ENCODE measurements at places on chromosomes 7 and 10. TPM values are rescaled to one million over a fixed set of nuclear protein-coding genes. Genes with fewer than 3 reads are reported as not detected.

DNA sequence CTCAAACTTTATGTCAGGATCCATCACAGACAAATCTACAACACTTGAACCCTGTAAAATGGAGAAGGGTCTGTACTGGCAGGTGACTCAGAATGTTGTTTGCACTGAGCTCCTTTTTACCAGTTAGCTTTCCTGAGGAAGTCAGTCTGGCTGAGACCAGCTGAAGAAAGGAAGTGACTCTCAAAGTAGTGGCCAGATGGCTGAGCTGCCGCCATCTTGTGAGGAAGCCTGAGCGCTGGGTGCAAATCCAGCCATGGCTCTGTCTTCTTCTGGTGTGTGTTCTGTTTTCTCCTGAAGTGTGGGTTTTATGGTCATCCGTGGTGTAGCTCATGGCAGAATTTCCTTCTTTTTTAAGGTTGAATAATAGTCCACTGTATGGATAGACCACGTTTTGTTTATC is 25.5 kb upstream of the ECHDC3 start:
- H3K27ac ChIP-seq: no peak overlapping the region
- no peaks in the 10 kb centered on the region for H3K36me3 ChIP-seq
- peaks cover 7% of the 10 kb centered on the region for H3K4me1 ChIP-seq
- DNase-seq: no peak

- DNase-seq: peak; percentile 88
- no peaks in the 10 kb centered on the region for H3K27me3 ChIP-seq
- H3K4me3 ChIP-seq: peak overlapping the region; percentile 55
- H3K27ac ChIP-seq: peak overlapping the region; percentile 93
- peaks cover 95% of the 10 kb centered on the region for H3K4me1 ChIP-seq
- H3K36me3 ChIP-seq: peaks cover 37% of the 10 kb centered on the region
These were observed 61.0 kb downstream of the NRP1 start for GRCh38 chr10:33273295-33274002.

- no peak overlapping the region for H3K27ac ChIP-seq
- peaks cover 7% of the 10 kb centered on the region for H3K27me3 ChIP-seq
- DNase-seq: no peak
- H3K4me1 ChIP-seq: no peaks in the 10 kb centered on the region
- no peaks in the 10 kb centered on the region for H3K36me3 ChIP-seq
- no peak overlapping the region for H3K4me3 ChIP-seq
These were observed 57.2 kb upstream of the ELN start for GRCh38 chr7:73970801-73971229.

GRCh38 chr7:68718097-68718551 is 880.2 kb upstream of the AUTS2 start:
- DNase-seq: no peak
- H3K36me3 ChIP-seq: no peaks in the 10 kb centered on the region
- H3K27ac ChIP-seq: no peak overlapping the region
- no peak overlapping the region for H3K4me3 ChIP-seq
- H3K27me3 ChIP-seq: peaks cover 5% of the 10 kb centered on the region

DNA sequence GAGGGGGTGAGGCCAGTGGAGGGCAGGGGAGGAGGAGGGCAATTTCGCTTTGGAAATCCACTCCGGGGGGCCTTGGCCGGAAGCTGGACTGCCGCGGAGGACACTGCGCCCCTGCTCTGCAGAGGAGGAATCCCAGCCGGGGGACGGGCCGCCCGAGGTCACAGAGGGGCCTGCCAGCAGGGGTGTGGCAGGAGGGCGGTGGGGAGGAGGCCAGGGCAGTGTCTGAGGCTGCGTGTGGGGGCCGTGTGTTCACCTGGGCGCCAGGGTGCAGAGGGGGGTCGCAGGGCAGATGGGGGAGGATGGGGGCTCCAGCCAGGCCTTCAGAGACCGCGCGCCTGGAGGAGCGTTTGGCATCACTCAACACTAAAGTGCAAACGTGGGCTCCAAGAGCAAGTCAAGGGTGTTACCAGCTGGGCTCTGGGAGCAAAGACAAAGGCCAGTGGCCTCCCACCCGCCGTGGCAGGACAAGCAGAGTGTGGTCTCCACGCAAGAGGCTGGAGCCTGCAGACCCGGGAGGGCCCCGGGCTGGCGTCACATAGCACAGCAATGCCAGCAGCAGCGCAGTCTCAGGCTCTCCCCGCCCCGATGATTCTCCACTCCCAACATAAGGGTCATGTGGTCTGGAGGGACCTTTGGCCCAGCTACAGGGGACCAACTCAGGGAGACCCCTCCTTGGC is 45.3 kb upstream of the DNAJB6 start:
- H3K4me3 ChIP-seq: no peak overlapping the region
- H3K27me3 ChIP-seq: peaks cover 43% of the 10 kb centered on the region
- no peaks in the 10 kb centered on the region for H3K4me1 ChIP-seq
- H3K36me3 ChIP-seq: no peaks in the 10 kb centered on the region
- no peak for DNase-seq

DNA sequence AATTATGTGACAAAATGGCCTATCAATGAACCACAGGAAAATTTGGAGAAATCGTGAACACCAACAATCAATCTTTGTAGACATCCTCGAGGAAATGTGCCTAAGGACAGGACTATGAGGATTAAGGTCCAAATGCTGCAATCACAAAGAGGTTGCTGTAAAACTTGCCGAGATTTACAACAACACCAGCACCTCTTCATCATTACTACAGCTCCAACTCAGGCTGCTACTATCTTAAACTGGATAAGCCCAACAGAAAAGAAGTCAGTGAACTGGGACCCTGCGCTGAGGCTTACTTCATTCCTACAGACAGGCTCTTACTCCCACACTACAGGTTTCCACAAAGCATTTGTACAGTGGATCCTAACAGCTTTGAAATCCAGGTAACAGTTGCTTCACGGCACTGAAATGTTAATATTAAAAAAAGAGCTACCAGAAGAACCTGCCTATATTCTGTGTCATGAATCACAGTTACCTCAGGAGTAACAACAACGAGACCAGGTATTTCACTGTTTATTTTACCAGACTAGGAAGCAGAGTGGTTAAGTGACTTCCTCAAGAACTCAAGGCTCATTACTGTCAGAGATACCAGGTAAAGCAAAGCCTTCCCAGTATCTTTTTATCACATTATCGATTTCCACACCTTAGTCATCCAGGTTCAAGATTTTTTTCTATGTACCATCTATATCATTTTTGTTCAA is 23.9 kb downstream of the CACUL1 start:
- peaks cover 5% of the 10 kb centered on the region for H3K36me3 ChIP-seq
- H3K27ac ChIP-seq: no peak overlapping the region
- no peak overlapping the region for H3K4me3 ChIP-seq
- H3K27me3 ChIP-seq: no peaks in the 10 kb centered on the region
- no peak for DNase-seq

DNA sequence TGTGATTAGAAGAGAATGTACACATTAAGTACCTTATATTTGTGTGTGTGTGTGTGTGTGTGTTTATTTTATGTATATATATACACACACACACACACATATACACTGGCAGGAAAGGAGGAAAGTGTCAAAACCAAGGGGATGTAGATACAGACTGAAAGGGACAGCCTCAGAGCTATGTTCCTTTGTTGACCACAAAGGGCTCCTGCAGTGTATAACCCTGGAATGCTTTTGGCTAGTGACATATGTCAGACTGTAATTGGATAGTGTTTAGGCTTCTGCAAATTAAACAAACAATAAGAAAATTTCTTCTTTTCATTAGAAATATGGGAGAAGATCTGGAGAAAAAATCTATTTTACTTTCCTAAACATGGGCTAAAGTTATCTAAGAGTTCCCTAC is 15.9 kb downstream of the GBF1 start:
- peaks cover 42% of the 10 kb centered on the region for H3K36me3 ChIP-seq
- no peak overlapping the region for H3K4me3 ChIP-seq
- no peak for DNase-seq
- H3K27me3 ChIP-seq: no peaks in the 10 kb centered on the region

DNA sequence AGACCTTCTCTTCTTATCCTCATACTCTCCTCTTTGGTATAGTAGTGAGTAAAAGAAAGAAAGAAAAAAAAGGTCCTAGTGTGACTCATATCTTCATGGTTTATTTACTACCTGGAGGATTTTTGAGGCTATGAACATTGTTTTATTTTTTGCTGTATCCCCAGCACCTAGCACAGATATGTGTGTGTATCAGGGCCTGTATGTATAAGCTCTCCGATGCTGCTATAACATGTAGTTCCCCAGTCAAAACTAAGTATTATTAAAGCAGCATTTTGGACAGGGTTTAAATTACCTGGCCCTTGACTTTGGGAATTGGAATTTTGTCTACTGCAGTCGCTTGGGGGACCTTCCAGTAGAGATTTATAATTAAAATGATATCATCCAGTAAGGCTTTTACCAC is 46.3 kb downstream of the PYROXD2 start:
- H3K36me3 ChIP-seq: no peaks in the 10 kb centered on the region
- peaks cover 4% of the 10 kb centered on the region for H3K27me3 ChIP-seq
- no peak overlapping the region for H3K4me3 ChIP-seq
- no peak for DNase-seq
- no peak overlapping the region for H3K27ac ChIP-seq

DNA sequence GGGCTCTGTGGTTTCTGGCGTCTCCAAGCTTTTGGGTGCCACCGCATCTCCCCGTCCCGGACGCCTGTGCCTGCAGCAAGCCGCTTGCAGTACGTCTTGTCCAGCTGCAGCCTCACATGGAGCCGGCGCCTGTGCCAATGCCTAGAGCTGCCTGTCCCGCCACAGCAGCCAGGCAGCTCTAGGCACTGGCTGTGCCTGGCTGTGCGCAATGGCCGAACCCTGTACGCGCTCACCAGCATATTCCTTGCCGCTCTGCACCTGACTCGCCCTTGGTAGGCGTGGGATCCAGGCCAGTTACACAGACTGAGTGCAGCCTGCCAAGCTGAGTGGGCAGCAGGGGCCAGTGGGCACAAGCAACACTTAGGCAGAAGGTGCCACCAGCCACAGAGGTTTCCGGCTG is 381.2 kb upstream of the SORCS1 start:
- no peak overlapping the region for H3K27ac ChIP-seq
- no peaks in the 10 kb centered on the region for H3K36me3 ChIP-seq
- no peaks in the 10 kb centered on the region for H3K27me3 ChIP-seq
- no peak for DNase-seq
- H3K4me1 ChIP-seq: no peaks in the 10 kb centered on the region

DNA sequence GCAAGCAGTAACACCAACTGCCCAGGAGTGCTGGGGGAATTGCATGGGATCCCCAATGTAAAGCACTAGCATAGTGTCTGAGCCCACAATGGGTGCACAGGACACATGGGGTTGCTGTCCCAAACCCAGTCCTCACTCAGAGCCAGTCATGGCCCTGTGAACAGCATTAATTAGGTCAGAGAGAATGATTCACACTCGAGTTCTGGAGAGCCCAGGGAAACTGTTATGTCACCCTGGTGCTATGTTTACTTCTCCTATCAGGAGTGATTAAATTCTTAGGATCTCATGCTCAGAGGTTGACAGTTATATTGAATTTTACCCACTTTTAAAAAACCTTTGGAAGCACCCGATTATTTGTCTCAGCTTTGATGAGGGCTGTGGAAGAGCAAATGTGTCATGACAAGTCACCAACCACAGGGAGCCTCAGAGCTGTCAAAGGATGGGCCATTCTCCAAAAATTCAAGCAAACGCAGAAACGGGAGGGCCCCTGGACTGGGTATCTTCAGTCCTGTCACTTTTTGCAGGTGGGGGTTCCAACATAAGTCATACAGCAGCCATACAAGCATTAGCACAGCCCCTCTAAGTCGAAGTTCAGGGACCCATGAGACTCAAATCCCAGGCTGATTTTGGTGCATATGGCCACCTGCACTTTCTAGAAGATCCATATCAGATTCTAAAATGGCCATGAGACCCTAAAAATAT is 1.3 kb upstream of the RASSF4 start:
- H3K27me3 ChIP-seq: no peaks in the 10 kb centered on the region
- DNase-seq: no peak
- H3K4me1 ChIP-seq: peaks cover 95% of the 10 kb centered on the region
- H3K36me3 ChIP-seq: peaks cover 6% of the 10 kb centered on the region
- peak overlapping the region; percentile 85 for H3K4me3 ChIP-seq
- H3K27ac ChIP-seq: peak overlapping the region; percentile 96

DNA sequence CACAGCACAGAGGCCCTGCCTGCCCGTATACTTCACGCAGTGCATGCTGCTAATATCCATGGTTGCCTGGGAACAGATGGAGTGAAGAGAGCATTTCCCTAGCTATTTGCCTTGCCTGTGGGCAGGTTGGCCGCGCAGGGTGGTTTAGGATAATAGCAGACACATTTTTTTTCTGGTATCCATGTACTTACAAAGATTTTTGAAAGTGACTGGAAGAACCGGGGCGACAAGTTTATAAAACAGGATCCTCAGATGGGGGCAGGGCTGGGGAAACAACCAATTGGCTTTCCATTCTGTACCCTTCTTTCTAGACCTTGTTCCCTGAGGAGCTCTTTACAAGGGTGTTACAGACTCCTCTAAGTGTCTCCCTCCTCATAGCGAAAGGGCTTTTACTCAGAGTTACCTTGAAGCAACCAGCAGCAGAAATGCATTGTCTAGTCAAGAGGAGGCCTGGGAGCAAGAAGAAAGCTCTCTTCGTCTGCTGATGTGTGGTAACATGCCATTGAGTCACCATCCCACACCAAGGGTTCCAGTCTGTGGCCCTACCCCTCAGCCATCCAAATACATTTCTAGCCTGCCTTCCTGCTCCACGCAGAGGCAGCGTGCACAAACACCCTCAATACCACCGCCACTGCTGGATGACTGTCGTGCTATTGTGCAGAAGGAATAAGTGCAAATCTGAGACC is 31.5 kb downstream of the MTURN start:
- H3K4me1 ChIP-seq: peaks cover 33% of the 10 kb centered on the region
- no peak overlapping the region for H3K27ac ChIP-seq
- H3K4me3 ChIP-seq: no peak overlapping the region
- no peaks in the 10 kb centered on the region for H3K36me3 ChIP-seq
- DNase-seq: no peak
- no peaks in the 10 kb centered on the region for H3K27me3 ChIP-seq

DNA sequence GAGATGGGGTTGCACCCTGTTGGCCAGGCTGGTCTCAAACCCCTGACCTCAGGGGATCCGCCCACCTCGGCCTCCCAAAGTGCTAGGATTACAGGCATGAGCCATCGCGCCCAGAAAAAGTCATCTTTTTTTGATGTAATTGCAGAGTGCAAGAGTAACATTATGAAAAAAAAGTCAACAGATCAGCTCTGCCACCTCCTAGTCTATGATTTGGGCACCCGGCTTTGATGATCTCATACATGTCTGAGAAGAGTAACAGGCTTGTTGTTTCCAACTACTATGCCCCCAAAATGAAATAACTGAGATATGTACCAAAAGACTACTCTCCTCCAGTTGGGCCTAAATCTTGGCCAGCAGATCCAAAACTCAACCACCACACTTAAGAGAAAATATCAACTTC is 40.8 kb downstream of the VOPP1 start:
- H3K36me3 ChIP-seq: no peaks in the 10 kb centered on the region
- H3K4me1 ChIP-seq: peaks cover 59% of the 10 kb centered on the region
- H3K27ac ChIP-seq: no peak overlapping the region
- no peaks in the 10 kb centered on the region for H3K27me3 ChIP-seq

GRCh38 chr7:14332155-14332554 is 342.7 kb upstream of the ETV1 start:
- no peaks in the 10 kb centered on the region for H3K27me3 ChIP-seq
- peak; percentile 38 for DNase-seq
- peaks cover 5% of the 10 kb centered on the region for H3K4me1 ChIP-seq
- H3K4me3 ChIP-seq: no peak overlapping the region
- H3K36me3 ChIP-seq: no peaks in the 10 kb centered on the region

The GSDME gene
- 5.6 TPM for total RNA-seq

The RALA gene
- 29.1 TPM for total RNA-seq

The NEUROD6 gene
- not detected for total RNA-seq

The CYP2E1 gene
- 1.1 TPM for total RNA-seq

All from left ventricle myocardium inferior (tissue), 1 donor.